Activated CD4-positive, alpha-beta T cell treated with anti-CD3 and anti-CD28 coated beads for 1 hour (primary cell): ENCODE measurements at places on chromosomes 13 and 19.

GRCh38 chr13:92941167-92941566, 285.4 kb upstream of the GPC6 start:
- no peak for DNase-seq

DNA sequence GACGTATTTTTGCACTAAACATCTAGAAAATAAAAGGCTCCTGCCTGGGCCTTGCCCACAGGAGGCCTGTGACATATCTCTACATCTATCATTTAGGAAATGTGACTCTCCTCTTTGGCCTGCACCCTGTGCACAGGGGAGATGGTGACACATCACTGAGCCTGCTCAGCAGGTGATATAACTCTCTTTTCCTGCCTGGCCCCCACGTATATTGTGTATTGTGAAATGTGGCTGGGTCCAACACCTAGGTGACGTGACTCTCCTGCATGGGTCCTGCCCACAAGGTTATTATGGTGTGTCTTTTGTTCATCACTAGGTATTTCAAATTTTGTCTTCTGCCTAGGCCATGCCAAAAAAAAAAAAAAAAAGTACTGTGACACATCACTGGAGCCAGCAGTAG, 61.4 kb upstream of the ZNF724 start:
- DNase-seq = no peak

DNA sequence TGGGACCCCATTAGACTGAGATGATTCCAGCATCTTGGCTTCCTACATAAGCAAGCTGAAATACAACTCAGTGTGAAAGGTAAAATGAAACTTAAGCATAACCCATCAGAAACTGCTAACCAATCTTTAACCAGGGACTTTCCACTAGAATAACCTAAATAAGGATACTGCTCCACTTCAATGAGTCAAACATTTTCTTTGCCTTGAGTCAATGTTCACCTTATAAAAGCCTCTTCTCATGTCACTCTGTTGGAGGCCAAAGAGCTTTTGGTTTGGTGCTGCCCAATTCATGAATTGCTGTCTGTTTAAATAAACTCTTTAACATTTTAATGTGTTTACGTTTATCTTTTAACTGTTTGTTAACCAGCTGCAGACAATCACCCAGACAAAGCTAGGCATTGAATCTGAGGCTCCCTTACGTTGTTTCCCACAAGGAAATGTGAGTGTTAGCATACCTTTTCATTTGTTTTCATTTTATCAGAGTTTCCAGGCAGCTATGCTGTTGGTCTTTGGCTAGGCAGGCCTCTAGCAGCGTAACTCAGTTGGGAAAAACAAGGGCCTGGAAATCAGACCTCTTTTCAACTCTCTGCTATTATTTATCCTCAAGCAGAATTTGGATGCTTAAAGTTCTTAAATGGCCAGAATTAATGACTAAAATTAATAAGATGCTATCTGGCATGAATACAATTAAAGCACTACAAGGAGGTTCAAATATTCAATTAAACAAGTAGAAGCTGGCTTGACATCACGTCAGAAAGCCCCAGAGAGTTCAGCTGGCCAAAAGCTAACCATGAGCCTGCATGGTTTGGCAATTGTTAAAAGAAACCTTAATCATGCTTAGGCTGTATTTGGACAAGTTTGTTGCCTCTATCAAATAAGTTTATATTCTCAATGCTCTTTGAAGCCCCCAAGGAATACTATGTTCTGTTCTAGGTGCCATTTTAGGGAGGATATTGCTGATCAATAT, 200.2 kb downstream of the DCLK1 start:
- no peak for DNase-seq

GRCh38 chr13:77506874-77507273, 28.6 kb upstream of the SCEL start:
- DNase-seq = no peak

DNA sequence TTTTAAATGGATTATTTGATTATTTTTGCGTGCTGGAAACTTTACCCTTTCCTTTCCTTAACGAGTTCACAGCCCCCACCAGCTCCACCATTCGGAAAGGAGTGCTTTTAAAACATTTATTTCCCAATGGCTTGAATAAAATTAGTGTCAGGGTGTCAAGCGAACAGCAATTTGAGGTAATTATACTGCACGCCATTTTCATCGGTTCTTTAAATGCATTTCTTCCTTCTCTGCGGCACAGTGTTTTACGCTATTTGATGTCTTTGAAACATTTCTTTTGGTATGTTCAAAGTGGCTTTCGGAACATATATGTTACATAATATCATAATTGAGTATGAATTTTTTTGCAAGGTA, 309 bp upstream of the SLITRK1 start:
- no peak for DNase-seq

- DNase-seq = no peak
Observed at GRCh38 chr19:58401840-58402421, 6.5 kb downstream of the RNF225 start.

DNA sequence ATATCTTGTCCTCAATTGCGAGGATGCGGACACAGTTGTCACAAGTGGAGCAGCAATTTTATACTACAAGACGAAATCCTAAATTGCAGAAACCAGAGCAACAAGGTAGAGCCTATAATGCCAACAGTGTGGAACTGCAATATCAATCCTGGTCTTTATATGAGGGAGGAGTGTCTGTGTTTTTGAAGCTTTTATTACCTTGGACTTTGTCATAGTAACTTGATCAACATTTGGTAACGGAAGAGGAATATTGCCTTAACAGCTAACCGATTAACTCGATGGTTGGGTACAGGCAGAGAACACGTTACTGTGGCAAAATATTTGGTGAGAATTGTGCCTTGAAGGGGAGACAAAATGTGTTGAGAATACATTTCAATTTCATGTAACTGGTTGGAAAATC, 661.5 kb downstream of the FGF9 start:
- DNase-seq = no peak

DNA sequence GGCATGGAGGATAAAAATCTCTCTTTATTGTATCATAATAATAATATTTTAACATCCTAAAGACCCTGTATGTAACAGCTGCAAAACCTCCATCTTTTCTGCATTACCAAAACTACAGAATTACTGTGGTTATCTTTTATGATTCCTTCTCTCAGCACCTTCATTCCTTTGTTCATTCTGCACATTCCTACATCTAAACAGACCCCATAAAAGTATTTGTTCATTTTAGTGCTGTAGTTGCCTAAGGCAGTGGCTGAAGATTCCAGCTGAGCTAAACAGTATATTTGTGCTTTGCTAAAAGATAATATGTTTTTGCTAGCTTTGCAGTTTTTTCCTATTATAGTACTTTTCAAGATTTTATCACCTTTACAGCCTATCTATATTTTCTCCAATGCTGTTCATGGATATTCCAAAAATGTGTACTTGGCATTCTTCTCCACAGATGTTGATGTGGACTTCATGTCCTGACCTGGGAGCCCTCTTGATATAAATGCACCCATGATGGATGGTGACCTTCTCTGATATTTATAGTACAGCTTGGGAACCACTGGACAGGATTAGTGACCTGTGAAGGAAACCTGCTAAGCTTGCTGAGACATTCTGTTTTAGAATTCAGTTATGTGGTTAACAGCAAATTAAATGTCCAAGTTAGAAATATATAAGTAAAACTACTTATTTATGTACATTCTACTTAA, 2832.9 kb upstream of the PCDH20 start:
- no peak for DNase-seq

DNA sequence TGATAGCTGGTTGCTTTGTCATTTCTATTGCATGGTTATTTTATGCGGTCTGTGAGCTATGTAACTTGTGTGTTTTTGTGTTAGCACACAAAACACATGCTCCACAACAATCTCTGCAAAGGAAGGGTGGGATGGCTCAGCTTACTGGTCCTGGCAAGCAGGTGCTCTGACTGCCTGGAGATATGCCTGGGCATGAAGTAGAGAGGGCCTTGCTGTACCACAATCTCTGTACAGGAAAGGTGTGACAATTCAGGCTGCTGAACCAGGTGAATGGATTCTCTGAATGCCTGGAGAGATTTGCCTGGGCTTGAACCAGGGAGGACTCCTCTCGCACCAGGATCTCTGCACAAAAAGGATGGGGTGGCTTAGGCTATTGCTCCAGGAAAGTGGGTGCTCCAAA, 69.5 kb downstream of the STOML3 start:
- no peak for DNase-seq

GRCh38 chr19:45391346-45391745, 13.5 kb downstream of the PPP1R13L start:
- no peak for DNase-seq

GRCh38 chr13:65679240-65679639, 1550.9 kb downstream of the PCDH9 start:
- DNase-seq = no peak

DNA sequence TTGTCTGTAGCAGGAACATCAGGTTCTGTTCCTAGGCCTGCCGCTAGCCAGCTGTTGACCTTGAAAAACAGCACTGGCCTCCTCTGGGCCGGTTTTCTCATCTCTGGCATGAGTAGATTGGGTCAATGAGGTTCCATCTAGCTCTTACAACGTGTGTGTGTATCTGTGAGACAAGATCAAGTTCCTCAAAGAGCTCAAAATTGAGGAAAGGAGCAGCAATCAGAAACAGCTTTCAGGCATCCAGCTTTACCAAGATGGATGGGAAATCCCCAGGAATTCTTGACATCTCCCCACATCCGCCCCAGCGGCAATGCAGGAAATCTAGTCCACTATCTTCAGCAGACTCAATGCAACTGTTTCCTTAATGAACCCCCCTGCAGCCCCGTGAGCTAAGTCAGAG, 4.9 kb downstream of the FLT1 start:
- no peak for DNase-seq
